ENCODE measurements at places on chromosomes 5 and 9. TPM values are rescaled to one million over a fixed set of nuclear protein-coding genes. Genes with fewer than 3 reads are reported as not detected.

DNA sequence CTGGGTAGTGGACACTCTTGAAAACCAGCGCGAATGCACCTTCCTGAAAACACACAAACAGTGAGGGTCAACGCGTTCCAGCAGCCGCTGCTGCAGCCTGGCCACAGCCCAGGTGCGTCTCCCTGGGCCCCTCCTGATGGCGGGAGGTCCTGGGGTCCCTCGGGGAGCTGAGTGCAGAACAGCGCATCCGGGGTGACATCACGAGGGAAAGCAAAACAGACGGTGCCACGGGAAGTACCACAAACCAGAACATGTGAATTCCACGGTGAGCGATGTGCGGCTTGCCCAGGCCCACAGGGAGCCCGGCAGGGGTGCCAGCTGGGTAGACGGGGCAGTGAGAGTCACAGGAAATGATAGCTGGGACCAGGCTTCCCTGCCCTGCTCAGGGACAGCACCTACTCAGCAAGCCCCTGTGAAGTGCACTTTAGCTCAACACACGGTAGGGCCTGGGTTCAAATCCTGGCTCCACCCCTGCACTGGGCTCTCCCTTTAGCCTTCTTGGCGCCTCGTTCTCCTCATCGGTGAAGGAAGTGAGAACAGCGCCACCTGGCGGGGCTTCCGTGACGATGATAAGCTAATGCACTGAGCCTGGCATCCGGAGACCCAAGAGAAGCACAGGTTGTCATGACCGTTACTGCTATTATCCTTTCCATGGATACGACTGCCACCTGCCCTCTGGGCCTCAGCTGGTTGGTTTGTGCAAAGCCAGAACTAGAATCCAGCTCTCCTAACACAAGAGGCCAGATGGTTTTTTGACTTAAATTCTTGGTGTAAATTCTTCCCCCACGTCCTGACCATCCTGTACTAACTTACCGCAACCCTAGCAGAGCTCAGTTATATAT lies 24.6 kb downstream of the GFPT2 start:
- H3K27me3 ChIP-seq, result no peaks in the 10 kb centered on the region
- no peak overlapping the region for H3K27ac ChIP-seq
- peak; percentile 91 for DNase-seq

- no peak for DNase-seq
- no peak overlapping the region for H3K27ac ChIP-seq
- H3K27me3 ChIP-seq, result no peaks in the 10 kb centered on the region
- H3K36me3 ChIP-seq, result no peaks in the 10 kb centered on the region
- no peak overlapping the region for H3K4me3 ChIP-seq
Observed at GRCh38 chr5:39009981-39010380, 64.2 kb downstream of the RICTOR start.

Gene CD74
- total RNA-seq, result 2,961 TPM

Gene MFAP3
- 32.8 TPM for total RNA-seq

- H3K4me3 ChIP-seq, result no peak overlapping the region
- H3K36me3 ChIP-seq, result peaks cover 10% of the 10 kb centered on the region
- H3K27ac ChIP-seq, result peak overlapping the region; percentile 88
- DNase-seq, result no peak
Observed at GRCh38 chr5:141559461-141559860, 59.3 kb downstream of the DIAPH1 start.

GRCh38 chr9:137813651-137814415 lies 63.7 kb upstream of the CACNA1B start:
- peaks cover 77% of the 10 kb centered on the region for H3K36me3 ChIP-seq
- no peaks in the 10 kb centered on the region for H3K27me3 ChIP-seq
- H3K4me3 ChIP-seq, result no peak overlapping the region
- no peaks in the 10 kb centered on the region for H3K4me1 ChIP-seq

Gene GKAP1
- total RNA-seq, result 5.4 TPM

- no peak overlapping the region for H3K4me3 ChIP-seq
- no peaks in the 10 kb centered on the region for H3K27me3 ChIP-seq
- DNase-seq, result no peak
- H3K4me1 ChIP-seq, result no peaks in the 10 kb centered on the region
- no peaks in the 10 kb centered on the region for H3K36me3 ChIP-seq
Observed at GRCh38 chr9:130411566-130411915, 33.2 kb upstream of the ASS1 start.

DNA sequence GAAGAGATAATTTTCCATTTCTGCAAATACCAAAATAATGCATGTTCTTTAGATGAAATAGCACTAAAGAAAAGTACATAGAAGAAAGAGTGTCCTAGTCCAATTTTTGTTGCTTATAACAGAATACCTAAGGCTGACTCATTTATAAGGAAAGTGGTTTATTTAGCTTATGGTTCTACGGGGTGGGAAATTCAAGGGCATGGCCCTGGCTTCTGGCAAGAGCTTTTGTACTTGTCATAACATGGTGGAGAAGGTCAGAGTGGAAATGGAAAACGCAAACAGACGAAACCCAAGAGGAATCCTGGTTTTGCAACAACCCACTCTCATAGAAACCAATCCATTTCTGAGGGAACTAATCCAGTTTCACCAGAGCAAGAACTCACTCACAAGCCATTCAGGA lies 283.7 kb downstream of the CSNK1G3 start:
- DNase-seq, result no peak
- no peaks in the 10 kb centered on the region for H3K27me3 ChIP-seq
- H3K4me1 ChIP-seq, result no peaks in the 10 kb centered on the region
- H3K36me3 ChIP-seq, result no peaks in the 10 kb centered on the region
- H3K4me3 ChIP-seq, result no peak overlapping the region

- H3K4me1 ChIP-seq, result no peaks in the 10 kb centered on the region
- H3K27ac ChIP-seq, result no peak overlapping the region
- H3K36me3 ChIP-seq, result no peaks in the 10 kb centered on the region
- DNase-seq, result no peak
- H3K27me3 ChIP-seq, result peaks cover 16% of the 10 kb centered on the region
- no peak overlapping the region for H3K4me3 ChIP-seq
Observed at GRCh38 chr5:173515526-173515925, 100.9 kb downstream of the BOD1 start.

DNA sequence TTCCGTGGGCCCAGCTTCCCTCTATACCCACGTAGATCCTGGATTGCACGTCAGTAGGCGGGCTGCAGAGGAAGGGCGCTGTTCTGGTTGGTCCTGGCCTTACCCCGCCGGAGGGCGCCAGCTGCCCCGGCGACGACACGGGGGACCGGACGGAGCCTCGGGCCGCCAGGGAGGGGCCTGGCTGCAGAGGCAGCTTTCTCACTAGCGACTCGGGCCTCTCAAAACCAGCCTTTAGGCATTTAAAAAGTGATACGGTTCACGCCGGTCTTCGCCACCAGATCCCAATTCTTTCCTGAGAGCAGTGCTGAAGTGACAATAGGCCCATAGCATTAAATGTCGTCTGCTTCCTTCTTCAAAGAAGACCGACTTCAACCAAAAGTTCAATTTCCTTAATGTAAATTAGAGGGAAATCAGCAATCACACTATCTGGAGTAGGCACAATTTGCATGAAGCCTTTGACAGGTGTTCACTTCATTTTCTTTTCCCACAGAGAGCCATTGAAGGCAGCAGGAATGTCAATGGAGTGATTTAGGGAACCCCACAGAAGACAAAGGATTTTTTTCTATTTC lies 17.6 kb upstream of the UBE2D2 start:
- peak; percentile 85 for DNase-seq
- no peaks in the 10 kb centered on the region for H3K27me3 ChIP-seq
- peak overlapping the region; percentile 33 for H3K4me3 ChIP-seq
- no peaks in the 10 kb centered on the region for H3K4me1 ChIP-seq
- peak overlapping the region; percentile 48 for H3K27ac ChIP-seq

Data from upper lobe of right lung (tissue), 1 donor.